A549 treated with CORT108297 at 1 μM for 4 hours (cell line): ENCODE measurements at places on chromosomes 11 and 22. TPM values are rescaled to one million over a fixed set of nuclear protein-coding genes. Genes with fewer than 3 reads are reported as not detected.

TECTA gene
- total RNA-seq, result 0.03 to 0.14 TPM (median 0.10 TPM) in 4 of 5 replicates, not detected in the other

OR8A1 gene
- not detected in 5 replicates for total RNA-seq

SLC17A6 gene
- total RNA-seq, result not detected in 5 replicates

CRACR2B gene
- 2.9 to 5.2 TPM (median 4.8 TPM) in 5 replicates for total RNA-seq

MB gene
- 6.7 to 8.9 TPM (median 7.7 TPM) in 5 replicates for total RNA-seq

ART1 gene
- total RNA-seq, result not detected in 5 replicates

SMCO4 gene
- 14.0 to 20.2 TPM (median 18.5 TPM) in 5 replicates for total RNA-seq

WNT11 gene
- 0.83 to 1.6 TPM (median 1.2 TPM) in 5 replicates for total RNA-seq

GLB1L2 gene
- 1.9 to 2.4 TPM (median 2.2 TPM) in 5 replicates for total RNA-seq

SPON1 gene
- total RNA-seq, result 0.08 TPM in 1 of 5 replicates, not detected in the others

RASSF10 gene
- 5.7 to 7.0 TPM (median 5.8 TPM) in 5 replicates for total RNA-seq

PDE2A gene
- total RNA-seq, result 1.1 to 1.9 TPM (median 1.2 TPM) in 5 replicates

TIGD3 gene
- total RNA-seq, result 0.60 to 1.1 TPM (median 1.0 TPM) in 5 replicates

SAA1 gene
- total RNA-seq, result 0.42 to 1.3 TPM (median 0.66 TPM) in 5 replicates

MAP6 gene
- total RNA-seq, result 1.5 to 1.9 TPM (median 1.7 TPM) in 5 replicates

ANKK1 gene
- total RNA-seq, result 0.03 to 0.05 TPM (median 0.04 TPM) in 3 of 5 replicates, not detected in the others

KIRREL3 gene
- 8.5 to 12.0 TPM (median 11.0 TPM) in 5 replicates for total RNA-seq

MYEOV gene
- total RNA-seq, result 98.5 to 119 TPM (median 112 TPM) in 5 replicates

OR4D5 gene
- not detected in 5 replicates for total RNA-seq

SYT8 gene
- 0.05 to 0.39 TPM (median 0.06 TPM) in 3 of 5 replicates, not detected in the others for total RNA-seq

TTC9C gene
- total RNA-seq, result 28.7 to 36.6 TPM (median 32.6 TPM) in 5 replicates

LDLRAD3 gene
- 20.0 to 26.0 TPM (median 24.2 TPM) in 5 replicates for total RNA-seq

KRTAP5-7 gene
- not detected in 5 replicates for total RNA-seq

TRIM51 gene
- not detected in 5 replicates for total RNA-seq

LRRC4C gene
- not detected in 5 replicates for total RNA-seq

XKR3 gene
- not detected in 5 replicates for total RNA-seq

CARD18 gene
- not detected in 5 replicates for total RNA-seq

APOA4 gene
- total RNA-seq, result not detected in 5 replicates

TRIM5 gene
- total RNA-seq, result 10.9 to 13.7 TPM (median 12.0 TPM) in 5 replicates

EMID1 gene
- total RNA-seq, result 0.16 to 0.65 TPM (median 0.33 TPM) in 5 replicates

SAA4 gene
- not detected in 5 replicates for total RNA-seq

ASCL2 gene
- 0.06 to 0.09 TPM in 2 of 5 replicates, not detected in the others for total RNA-seq

NXPE2 gene
- 0.05 TPM in 1 of 5 replicates, not detected in the others for total RNA-seq

EXPH5 gene
- total RNA-seq, result 0.01 to 0.05 TPM (median 0.02 TPM) in 5 replicates

MYO7A gene
- total RNA-seq, result 1.2 to 1.5 TPM (median 1.2 TPM) in 5 replicates

OVCH2 gene
- not detected in 5 replicates for total RNA-seq

ANO9 gene
- total RNA-seq, result 0.55 to 1.8 TPM (median 1.0 TPM) in 5 replicates
